Activated CD8-positive, alpha-beta memory T cell treated with anti-CD3 and anti-CD28 coated beads for 48 hours (primary cell): ENCODE measurements at places on chromosomes 3 and 15.

DNA sequence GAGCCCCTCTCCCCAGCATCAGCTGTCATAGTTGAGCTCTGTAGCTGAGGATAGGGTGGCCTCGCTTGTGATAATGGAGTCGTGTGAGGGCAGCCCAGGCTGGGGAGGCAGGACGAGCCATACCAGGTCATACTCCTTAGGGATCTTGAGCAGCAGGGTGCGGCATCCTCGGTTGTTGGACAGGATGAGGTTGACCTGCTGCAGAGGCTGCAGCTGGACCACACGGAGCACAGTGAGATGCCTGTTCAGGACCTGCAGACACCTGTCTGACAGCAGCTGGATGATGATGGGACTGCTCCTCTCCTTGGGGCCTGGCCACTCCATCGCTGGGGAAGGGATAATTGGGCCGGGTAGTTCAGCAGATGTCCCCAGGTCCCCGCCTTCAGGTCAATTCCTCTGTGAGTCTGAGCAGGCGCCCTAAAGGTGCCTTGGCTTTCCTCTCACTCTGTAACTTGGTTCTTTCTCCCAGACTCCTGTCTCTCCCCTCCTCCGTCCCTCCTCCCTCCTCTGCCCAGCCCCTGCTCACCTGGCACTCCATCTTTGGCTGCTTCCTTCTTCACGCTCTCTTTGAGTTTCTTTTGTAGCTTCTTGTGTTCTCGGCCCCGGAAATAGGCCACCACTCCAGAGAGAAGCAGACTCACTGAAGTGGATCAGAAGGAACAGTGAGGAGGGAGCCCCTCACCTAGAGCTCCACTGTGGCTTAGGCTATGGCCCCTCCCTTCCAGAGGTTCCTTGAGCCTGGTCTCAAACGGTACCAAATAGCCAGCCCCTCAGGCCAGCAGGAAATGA, 7.8 kb downstream of the DUOX2 start:
- no peak for DNase-seq

DNA sequence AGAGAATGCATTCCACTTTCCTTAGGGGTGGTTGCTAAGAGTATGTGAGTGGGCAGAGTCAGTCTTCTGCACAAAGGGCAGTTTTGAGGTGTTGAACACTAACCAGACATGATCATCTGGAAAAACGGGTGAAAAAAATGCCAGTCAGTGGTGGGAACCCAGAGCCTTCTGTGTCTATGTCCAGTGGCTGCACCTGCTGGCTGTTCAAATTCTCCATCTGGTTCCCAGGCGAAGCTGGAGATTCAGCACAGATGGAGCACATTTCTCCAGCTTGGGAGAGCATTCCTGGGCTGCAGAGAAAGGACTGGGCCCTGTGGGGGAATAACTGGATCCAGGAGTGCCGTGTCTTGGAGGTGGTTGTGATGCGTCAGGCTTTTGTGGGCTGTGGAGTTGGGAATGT, 74.1 kb downstream of the TRAK1 start:
- DNase-seq = no peak

- DNase-seq = no peak
Observed at GRCh38 chr3:151268267-151269235, 9.8 kb downstream of the P2RY14 start.

DNA sequence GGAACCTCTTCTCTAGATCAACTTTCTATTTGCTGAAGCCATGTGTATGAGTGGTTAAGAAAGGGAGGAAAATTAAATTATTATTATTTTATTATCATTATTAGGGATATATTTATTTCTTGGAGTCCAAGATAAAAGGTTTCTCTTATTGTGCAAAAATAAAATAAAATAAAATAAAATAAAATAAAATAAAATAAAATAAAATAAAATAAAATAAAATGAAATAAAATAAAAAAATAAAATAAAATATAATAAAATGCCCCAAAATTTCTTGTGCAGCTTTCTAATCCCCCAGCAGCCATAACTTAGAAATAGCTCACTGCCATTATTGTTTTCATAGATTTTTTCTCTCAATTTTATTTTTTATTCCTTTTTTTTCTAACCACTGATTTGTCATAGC, 526.8 kb downstream of the VGLL3 start:
- DNase-seq = no peak

DNA sequence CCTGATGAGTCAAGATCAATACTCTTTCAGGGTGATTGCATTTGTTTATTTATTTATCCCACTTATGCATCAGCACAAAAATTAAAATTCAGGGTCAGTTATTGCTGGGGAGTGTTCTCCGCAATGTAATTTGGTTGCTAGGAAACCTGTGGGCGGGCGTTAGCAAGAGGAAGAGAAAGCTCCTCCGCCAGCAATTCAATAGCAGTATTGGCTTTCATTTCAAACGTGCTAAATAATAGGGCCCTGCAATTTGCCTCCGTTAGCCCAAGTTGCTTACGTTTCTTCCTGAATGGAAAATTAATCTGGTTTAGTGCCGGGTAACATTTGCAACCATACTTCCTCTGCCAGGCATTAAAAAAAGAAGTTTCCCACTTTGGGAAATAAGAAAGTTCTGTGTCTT, 35.5 kb upstream of the PLCL2 start:
- no peak for DNase-seq
